ENCODE measurements at places on chromosomes 3 and 15.

DNA sequence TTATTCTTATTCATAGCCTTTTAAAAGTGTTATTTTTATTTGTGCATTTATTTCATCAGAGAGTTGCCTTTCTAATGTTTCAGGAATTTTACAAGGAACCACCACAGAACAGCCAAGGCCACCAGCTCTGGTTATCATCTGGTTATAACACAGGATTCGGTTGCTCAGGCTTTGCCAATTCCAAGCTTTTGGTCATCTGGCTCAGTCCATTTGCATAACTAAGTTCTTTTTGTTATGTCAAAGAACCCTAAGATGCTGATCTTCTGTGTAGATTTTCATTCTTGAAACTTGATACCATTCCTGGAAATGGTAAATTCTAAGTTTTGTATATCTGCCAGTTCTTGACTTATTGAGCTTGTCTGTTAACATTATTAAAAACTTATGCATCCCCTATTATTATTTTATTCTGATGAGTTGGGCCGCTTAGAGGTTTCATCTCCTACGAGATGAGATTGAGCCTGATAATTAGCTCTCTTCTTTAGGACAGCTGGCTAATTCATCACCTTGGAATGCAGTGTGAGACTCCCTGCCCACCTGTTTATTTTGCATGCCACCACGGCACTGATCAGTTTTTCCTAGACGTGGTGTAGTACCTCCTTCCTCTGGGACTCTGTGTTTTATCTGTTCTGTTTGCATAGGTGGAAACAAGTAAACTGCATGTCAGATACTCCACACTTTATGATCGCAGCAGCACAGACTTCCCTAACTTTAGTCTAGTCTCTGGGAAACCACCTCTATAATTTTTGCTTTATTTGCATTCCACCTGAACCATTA lies 264.8 kb downstream of the SLCO3A1 start:
- H3K27ac ChIP-seq = no peak overlapping the region
- no peaks in the 10 kb centered on the region for H3K27me3 ChIP-seq
- H3K4me1 ChIP-seq = peaks cover 17% of the 10 kb centered on the region
- peaks cover 19% of the 10 kb centered on the region for H3K36me3 ChIP-seq

DNA sequence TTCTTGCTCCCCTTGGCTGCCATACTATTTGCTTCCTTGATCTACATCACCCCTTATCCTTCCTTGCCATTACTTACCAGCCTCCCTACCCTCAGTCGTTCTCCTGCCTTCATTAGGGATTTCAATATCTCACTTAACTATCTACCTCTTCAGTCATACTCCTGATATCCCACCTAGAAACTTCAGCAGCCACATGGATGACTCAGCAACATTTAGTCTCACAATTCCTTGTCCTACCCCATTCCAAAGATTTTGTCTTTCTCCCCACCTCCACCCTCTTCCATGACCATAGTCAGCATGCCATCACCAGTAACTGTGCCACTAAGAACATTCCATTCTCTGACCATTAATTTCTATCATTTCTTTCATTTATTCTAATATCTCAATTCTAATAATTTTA lies 18.4 kb downstream of the UPK1B start:
- peaks cover 7% of the 10 kb centered on the region for H3K27me3 ChIP-seq
- H3K4me1 ChIP-seq = no peaks in the 10 kb centered on the region
- DNase-seq = no peak
- H3K27ac ChIP-seq = no peak overlapping the region
- no peak overlapping the region for H3K4me3 ChIP-seq

GRCh38 chr3:58560771-58561311 lies 16.4 kb downstream of the FAM107A start:
- no peak overlapping the region for H3K27ac ChIP-seq
- DNase-seq = no peak
- peaks cover 3% of the 10 kb centered on the region for H3K27me3 ChIP-seq

DNA sequence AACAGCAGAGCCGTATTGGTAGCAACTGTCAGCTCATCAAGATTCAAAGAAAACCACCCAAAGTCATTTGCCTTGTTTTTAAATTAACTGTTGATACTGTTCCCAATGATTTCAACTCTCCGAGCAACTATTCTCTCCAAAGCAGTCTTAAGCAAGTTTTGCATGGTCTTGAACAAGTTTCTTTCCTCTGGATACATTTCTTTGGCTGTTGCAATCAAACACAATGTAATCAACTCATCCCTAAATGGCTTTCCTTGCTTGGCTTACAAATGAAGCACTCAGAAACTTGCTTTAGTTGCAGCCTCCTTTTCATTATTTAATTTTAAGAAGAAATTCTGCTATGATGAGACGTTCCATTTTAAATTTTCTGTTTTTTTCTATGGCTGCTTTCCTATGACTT lies 15.5 kb upstream of the MUC13 start:
- H3K36me3 ChIP-seq = no peaks in the 10 kb centered on the region
- no peak for DNase-seq
- no peak overlapping the region for H3K4me3 ChIP-seq

DNA sequence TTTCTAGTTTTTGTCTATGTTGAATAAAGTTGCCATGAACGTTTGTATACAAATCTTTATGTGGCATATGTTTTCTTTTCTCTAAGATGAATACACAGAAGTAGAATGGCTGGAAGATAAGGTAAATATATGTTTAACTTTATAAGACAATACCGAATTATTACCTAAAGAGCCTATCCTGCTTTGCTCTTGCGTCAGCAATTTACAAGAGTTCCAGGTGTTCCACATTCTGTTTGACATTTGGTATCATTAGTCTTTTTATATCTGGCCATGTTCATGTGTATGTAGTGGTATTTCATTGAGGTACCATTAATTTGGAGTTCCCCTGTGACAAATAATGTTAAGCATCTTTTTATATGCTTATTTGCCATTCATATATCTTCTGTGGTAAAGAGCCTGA lies 74.1 kb upstream of the TRIM42 start:
- H3K4me3 ChIP-seq = no peak overlapping the region
- no peak overlapping the region for H3K27ac ChIP-seq
- no peaks in the 10 kb centered on the region for H3K36me3 ChIP-seq
- no peak for DNase-seq

GRCh38 chr3:133256787-133257483 lies 142.9 kb upstream of the BFSP2 start:
- no peak overlapping the region for H3K27ac ChIP-seq
- H3K4me3 ChIP-seq = no peak overlapping the region
- H3K36me3 ChIP-seq = no peaks in the 10 kb centered on the region
- DNase-seq = no peak

DNA sequence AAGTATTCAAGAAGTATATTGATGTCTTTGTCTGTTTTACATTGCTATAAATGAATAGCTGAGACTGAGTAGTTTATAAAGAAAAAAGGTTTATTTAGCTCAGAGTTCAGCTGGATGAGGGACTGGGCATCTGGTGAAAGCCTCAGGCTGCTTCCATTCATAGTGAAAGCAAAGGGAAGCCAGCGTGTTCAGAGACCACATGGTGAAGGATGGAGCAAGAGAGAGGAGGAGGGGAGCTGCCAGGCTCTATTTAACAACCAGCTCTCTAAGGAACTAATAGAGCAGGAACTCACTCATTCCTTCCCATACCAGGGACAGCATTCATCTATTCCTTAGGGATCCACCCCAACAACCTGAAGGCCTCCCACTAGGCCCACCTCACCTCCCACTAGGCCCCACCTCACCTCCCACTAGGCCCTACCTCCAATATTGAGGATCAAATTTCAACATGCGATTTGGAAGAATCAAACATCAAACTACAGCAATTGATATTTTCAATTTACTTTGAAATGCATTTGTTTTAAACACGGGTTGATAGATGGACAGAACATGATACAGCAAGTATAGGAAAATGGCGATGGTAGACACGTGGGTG lies 167.5 kb upstream of the HES1 start:
- H3K4me1 ChIP-seq = peaks cover 2% of the 10 kb centered on the region
- no peak overlapping the region for H3K27ac ChIP-seq
- no peak for DNase-seq
- H3K4me3 ChIP-seq = no peak overlapping the region

GRCh38 chr3:154971341-154971740 lies 108.8 kb upstream of the MME start:
- no peaks in the 10 kb centered on the region for H3K27me3 ChIP-seq
- no peak overlapping the region for H3K4me3 ChIP-seq
- no peaks in the 10 kb centered on the region for H3K36me3 ChIP-seq
- no peak for DNase-seq
- H3K27ac ChIP-seq = no peak overlapping the region

DNA sequence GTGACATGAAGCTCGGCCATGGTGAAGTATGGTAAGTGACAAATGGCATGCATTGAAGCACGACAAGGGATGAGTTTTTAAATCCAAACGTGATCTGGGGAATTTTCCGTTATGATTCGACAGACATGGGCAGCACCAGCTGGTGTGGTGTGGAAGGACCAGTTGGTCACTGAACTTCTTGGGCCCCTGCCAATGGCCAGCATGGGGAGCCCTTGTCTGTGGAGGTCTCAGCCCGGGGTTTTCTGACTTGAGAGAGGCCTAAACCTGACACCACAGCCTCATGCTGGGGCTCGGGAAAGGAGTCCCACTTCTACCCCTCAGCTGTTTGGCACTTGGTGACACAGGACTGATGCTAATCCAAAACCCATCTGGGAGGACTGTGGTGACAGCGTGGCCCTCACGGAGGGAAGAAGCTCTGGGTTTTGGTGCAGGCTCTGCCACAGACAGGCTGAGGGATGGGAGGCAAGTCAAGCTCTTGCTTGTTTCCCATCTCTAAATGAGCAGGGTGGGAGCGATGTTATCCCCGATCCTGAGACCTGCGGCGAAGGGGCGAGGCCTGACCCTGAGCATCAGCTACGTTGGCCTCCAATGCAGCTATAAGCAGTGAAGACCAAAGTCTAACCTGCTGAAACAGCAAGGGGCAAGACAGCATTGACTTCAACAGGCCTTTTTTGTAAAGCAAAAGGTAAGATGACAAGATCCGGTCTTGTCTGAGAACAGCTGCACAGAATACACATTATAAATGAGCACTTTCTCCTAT lies 69.5 kb downstream of the ATP1B3 start:
- H3K4me1 ChIP-seq = peaks cover 13% of the 10 kb centered on the region
- H3K27me3 ChIP-seq = no peaks in the 10 kb centered on the region
- no peak overlapping the region for H3K4me3 ChIP-seq
- H3K36me3 ChIP-seq = no peaks in the 10 kb centered on the region
- DNase-seq = no peak

DNA sequence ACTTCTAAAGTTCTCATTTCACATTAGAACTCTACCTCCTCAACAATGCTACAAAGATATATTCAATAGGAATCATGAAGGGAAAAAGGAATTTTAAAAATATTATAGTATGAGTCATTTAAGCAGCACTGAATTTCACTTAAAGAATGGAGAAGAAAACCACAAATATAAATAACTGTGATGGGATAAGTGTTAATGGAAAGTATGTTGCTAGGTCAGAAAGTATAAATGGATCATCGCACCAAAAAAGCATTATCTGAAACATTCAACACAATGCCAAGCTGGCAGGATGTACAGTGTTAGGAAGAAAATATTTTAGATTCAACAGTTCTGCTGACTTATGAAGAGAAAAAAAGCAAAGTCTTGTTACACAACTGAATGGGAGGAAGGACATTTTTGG lies 101.4 kb downstream of the TFG start:
- no peak overlapping the region for H3K27ac ChIP-seq
- DNase-seq = no peak
- H3K4me3 ChIP-seq = no peak overlapping the region
- H3K27me3 ChIP-seq = peaks cover 18% of the 10 kb centered on the region
- no peaks in the 10 kb centered on the region for H3K36me3 ChIP-seq
- no peaks in the 10 kb centered on the region for H3K4me1 ChIP-seq

DNA sequence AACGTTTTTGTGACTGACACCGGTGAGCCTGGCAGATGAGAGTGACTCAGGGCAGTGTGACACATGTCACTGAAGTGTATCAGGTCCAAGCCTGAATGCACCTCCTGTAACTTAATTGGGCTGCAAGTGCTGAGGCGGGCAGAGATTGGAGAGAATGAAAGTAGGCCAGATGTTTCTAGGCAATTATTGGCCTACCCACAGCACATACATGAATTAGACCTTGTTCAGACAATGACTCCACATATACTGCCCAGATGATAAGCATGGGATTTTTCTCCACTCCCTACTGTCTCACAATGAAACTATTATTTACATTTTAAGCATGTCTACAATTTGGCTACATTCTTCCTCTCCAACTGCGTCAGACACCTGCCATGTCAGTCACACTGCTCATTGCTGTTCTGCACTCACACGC lies 187.3 kb upstream of the ZNF385D start:
- H3K27ac ChIP-seq = no peak overlapping the region
- H3K36me3 ChIP-seq = peaks cover 6% of the 10 kb centered on the region
- no peaks in the 10 kb centered on the region for H3K27me3 ChIP-seq
- no peak overlapping the region for H3K4me3 ChIP-seq

- H3K4me3 ChIP-seq = no peak overlapping the region
- H3K36me3 ChIP-seq = peaks cover 38% of the 10 kb centered on the region
- H3K27ac ChIP-seq = no peak overlapping the region
- H3K4me1 ChIP-seq = no peaks in the 10 kb centered on the region
- no peaks in the 10 kb centered on the region for H3K27me3 ChIP-seq
Measured at GRCh38 chr3:101735833-101736232, 11.4 kb downstream of the CEP97 start.

DNA sequence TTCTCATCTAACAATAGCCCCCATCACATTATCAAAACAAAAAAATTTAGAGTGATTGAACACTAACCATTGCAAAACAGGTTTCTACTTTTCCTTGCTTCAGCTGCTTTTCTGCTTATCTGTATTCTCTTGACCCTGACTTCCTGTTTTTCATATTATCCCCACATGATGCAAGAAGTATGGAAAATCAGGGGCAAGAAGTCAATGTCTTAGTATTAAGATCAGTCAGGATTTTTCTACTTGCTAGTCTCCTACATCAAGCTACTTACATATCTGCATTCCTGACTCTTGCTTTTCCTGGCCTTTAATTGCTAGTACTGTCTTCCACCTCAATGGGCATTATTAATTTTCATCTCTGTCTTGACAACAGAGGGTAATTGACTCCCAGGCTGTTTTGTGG lies 300.2 kb downstream of the OTOL1 start:
- no peak overlapping the region for H3K27ac ChIP-seq
- no peaks in the 10 kb centered on the region for H3K27me3 ChIP-seq
- H3K4me3 ChIP-seq = no peak overlapping the region
- H3K36me3 ChIP-seq = no peaks in the 10 kb centered on the region
- DNase-seq = no peak

DNA sequence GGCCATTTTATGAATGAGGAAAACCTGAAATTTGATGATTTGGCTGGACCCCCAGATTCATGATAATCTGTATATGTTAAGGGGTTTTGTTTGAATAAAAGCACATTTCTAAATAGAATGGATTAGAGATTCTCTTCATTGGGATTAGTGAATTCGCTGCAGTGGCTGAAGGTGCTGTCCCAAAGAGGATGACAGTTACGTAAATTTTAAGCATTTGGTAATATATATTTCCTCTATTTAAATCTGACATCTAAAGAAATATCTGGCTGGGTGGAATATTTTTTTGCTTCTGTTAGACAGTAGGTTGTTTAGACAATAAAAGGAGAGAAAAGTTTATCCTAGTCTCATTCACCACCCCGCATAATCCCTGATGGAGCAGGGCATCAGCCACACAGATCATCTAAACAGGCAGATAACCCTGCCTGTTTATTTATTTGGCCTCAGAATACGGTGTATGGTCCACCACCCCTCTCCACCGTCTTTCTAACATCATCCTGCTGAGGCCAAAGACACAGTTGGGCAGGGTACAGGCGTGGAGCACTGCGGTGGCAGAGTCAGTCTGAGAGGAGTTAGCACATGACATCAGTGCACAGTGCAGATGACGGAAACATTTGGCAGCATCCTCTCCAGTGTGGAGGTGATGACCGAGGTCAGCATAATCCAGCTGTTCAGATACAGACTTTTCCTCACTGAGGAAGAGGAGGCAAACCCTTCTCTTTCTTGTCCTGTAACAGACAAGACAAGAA lies 20.4 kb upstream of the NFKBIZ start:
- peaks cover 62% of the 10 kb centered on the region for H3K4me1 ChIP-seq
- H3K27ac ChIP-seq = peak overlapping the region; percentile 88
- H3K36me3 ChIP-seq = peaks cover 21% of the 10 kb centered on the region
